ENCODE measurements at places on chromosomes 11 and 22. TPM values are rescaled to one million over a fixed set of nuclear protein-coding genes. Genes with fewer than 3 reads are reported as not detected.

The GRAP2 gene
- total RNA-seq, result 0.42 TPM

The TMEM86A gene
- 0.70 TPM for total RNA-seq

DNA sequence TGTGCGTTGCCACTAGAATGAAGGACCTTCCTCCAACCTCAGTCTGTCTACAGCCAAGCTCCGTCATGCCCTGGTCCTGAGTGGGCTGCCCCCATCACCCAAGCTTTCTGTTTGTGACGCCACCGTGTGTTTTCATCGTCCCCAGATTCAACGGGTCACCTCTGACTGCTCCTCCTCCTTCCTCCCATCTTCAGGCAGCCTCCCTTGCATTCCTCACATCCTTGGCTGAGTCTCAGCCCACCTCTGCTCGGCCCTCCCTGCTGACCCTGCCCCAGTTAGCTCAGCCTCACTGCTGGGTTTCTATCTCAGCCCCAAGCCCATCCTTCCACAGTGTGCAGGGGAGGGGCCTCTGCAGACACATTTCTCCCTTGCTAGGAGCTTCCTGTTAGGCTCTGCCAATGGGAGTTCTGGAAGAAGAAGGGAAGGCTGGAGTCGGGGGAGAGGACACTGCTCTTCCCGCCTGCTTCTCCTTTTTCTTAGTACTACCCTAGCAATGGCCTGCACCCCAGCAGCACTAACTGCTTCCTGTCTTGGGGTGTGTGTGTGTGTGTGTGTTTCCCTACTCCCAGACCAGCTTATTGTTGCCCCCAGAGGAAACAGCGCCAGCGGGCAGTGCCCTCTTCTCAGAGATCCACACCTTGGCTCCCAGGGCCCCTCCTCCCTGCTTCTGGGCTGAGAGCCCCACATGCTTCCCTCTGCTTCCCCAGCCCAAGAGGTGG, 5.2 kb downstream of the IFT27 start:
- no peak overlapping the region for H3K4me3 ChIP-seq
- no peaks in the 10 kb centered on the region for H3K27me3 ChIP-seq
- peak; percentile 43 for DNase-seq
- no peak overlapping the region for H3K27ac ChIP-seq

- H3K4me3 ChIP-seq, result no peak within 1 kb of the TSS
- no peaks in the 10 kb centered on the region for H3K4me1 ChIP-seq
- H3K27me3 ChIP-seq, result peaks cover 39% of the 10 kb centered on the region
- H3K36me3 ChIP-seq, result no peaks in the 10 kb centered on the region
- no peak for DNase-seq
Measured at GRCh38 chr22:50545522-50546325, at the start of gene KLHDC7B. TSS of gene KLHDC7B (plus strand) at chr22:50545899. CDS start at chr22:50546244, 345 bp downstream.

GRCh38 chr11:95536047-95536690, 253.4 kb downstream of the FAM76B start:
- no peaks in the 10 kb centered on the region for H3K27me3 ChIP-seq
- H3K4me3 ChIP-seq, result no peak overlapping the region
- H3K27ac ChIP-seq, result no peak overlapping the region

Data from GM23338 (cell line).